ENCODE measurements at places on chromosomes 2 and 18.
A peak's percentile ranks its signal among the peaks of the same experiment; 100 is the strongest.

- DNase-seq: no peak
Observed at GRCh38 chr2:134169788-134170187, 84.1 kb upstream of the MGAT5 start.

DNA sequence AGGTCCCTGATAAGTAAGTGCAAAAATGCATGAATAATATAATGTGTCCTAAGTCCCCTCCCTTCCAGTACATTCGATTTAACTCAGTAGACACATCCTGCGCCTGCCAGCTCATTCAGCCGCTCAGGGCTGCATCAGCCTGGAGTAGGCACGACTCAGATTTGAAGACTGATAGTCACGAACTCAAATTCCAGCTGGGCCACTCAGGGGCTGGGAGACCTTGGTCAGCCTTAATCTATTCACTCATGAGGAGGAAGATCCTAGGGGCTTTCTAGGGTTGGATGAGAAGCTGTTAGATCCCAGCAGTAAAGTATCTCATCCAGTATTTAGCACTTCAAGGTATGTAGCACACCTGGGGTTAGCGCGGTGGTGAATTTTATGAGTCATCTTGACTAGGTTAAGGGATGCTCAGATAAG is 98.9 kb upstream of the ODC1 start:
- DNase-seq: no peak

- DNase-seq: peak; percentile 41
Observed at GRCh38 chr18:6270771-6271216, 143.9 kb downstream of the L3MBTL4 start.

GRCh38 chr18:3356614-3357013 is 93.4 kb upstream of the TGIF1 start:
- no peak for DNase-seq

DNA sequence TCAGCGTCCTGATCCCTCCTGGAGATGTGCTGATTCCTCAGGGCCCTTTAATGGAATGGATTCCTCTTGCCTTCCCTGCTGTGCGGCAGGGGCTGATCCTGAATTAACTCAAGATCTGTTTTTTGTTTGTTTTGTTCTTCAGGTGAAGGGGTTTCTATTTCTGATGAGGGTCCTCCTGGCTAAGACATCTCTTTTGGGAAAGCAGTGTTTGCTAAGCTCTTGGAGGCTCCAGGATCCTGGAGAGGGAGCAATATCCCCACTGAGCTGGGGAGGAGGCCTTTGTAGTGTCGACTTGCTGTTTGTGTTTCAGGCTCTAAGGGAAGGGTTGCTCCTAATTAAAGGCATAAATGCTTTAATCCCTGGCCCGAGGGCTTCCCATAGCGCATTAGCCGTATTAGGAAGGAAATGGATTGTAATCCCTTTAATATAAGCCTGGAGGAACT is 65.3 kb upstream of the FOXI3 start:
- no peak for DNase-seq

DNA sequence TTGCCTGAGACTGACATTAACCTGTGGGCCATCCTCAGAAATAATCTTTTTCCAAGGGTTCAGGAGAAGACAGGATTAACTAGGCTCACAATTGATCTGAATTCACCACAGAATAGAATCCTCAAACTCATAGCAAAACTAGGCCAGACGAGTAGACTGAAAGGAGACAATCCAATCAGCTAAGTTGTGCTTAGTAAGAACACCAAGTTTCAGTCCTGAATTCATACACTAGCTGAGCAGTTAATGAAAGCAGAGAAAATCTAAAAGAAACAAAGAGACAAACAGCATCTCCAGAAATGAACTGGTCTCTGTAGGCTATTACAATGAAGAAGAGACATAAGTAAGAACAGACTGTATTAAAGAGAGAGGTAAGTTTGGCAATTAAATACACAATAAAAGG is 89.5 kb downstream of the GORASP2 start:
- DNase-seq: peak; percentile 35

GRCh38 chr18:8468921-8469335 is 140.3 kb upstream of the RAB12 start:
- DNase-seq: no peak

GRCh38 chr18:40056079-40056692 is 1898.8 kb upstream of the PIK3C3 start:
- no peak for DNase-seq

DNA sequence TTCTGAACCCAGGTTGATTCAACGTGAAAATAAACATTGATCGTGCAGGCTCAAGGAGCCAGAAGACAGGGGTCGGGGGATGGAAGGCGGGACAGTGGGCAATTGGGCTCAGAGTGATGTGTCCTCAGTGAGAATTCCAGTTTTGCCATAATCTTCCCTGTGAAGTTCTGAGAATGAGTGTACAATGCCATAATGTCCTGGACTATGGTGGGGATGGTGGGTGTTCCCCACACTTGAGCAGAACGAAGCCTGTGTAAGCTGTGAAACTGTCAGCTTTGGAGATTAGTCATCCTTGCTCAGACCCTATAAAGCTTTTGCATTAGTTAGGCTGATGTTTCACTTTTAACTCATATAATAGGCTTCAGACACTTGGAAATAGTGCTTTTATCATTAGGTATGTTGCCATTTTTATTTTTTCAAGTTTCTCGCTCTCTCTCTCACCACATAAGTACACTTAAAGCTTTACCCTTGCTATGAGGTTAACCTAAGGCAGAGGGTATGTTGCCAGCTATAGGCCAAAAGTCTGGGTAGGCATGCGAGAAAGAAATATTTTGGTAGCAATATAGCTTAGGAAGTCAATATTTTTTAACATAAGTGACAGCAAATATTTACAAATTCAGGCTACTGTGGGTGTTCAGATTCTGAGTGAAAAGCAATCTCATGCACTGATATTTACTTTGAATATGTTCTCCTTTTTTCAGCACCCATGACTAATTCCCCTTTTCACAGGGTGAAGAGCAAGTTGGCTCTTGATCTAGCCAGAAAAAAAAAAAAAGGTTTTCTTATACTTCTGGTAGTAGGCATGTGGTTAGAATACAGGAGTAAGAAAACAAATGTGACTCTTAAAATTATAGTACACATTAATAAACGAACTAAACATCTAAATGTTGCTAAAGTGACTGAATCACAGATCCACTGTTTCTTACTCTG is 47.2 kb downstream of the CDC42EP3 start:
- DNase-seq: peak; percentile 69

GRCh38 chr2:211157856-211158463 is 601.6 kb downstream of the CPS1 start:
- DNase-seq: peak; percentile 32

- no peak for DNase-seq
Observed at GRCh38 chr2:235889302-235889630, 278.9 kb downstream of the GBX2 start.

GRCh38 chr18:9436206-9436929 is 38.9 kb upstream of the RALBP1 start:
- DNase-seq: no peak

DNA sequence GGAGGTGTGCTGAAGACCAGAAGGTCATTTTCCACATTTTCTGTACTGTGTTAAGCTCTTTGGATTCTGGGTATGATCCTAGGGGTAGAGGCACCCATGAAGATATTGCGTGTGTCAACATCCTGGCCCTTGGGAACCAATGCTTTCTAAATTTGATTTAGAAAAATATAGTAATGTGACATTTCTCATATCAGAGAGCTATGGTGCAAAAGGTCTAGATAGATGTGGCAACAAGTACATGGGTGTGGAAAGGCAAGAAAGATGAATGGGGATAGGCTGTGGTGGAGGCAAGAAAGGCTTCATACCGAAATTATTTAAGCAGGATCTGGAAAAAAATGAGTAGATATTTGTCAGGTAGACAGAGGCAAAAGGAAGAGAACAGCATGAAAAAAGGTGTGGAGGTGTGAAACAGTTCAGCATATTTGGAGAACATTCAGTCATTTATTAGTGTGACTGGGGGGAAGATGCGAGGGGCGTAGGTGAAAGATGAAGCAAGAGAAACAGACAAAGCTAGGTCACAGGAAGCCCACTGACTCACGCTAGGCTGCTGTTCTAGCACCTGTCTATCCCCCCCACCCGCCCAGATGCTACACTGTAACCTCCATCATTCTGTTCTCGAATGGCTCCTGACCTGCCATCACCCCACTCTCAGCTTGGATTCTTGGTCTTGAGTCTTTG is 11.7 kb downstream of the DOK1 start:
- no peak for DNase-seq

- no peak for DNase-seq
Observed at GRCh38 chr18:8786483-8787370, 81.4 kb downstream of the MTCL1 start.

DNA sequence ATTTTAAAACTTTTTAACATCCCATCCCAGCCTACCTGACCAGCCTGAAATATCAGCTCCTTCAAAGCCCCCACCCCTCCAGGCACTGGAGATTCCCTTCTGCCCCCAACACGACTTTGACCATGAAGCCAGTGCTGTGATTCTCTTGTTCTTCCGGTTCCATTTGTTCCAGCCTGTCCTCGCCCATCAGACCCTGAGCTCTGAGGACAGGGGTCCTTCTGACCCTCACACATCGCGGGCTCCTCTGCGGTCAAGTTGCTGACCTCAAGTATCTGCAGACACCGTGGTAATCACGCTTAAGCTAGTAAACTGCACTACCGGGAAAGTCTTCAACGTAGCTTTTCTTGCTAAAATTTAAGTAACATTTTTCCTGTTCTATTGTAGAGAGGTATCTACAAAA is 282.2 kb upstream of the SALL3 start:
- no peak for DNase-seq

GRCh38 chr2:218430721-218431120 is 11.8 kb downstream of the VIL1 start:
- peak; percentile 6 for DNase-seq

DNA sequence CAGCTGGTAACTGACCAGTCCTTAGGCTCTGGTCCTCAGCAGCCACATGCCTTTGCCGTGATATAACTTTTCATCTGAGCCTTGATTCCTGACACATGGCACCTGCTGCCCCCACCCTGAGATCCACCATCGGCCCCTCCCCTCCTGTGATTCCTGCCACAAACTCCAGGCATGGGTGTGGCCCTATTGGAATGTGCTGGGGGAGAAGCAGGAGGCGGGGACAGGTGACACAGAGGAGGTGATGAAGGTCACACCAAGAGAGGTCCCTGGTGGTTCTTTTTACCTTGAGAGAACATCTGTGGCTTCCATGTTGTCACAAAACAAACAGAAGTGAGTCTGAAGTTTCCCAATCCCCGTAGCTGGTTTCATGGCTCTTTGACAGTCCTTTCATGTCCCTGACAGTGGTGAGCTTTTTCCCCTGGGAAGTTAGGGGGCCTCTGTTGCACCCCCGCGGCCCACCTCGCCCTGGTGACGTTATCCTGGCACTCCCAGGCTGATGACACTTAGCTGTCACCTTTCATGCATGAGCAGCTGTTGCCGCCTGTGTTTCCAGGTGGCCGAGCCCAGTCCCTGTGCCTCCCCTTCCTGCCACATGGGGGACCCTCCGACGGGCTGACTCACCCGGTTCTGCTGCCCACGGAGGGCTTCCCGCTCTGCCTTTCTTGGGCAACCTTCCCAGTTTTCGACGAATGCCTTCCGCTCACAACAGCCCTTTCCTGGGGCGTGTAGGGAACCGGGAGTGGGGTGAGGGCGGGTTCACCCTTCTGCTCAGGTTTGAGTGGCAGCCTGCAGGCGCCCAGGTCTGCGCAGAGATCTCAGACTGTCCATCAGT is 66.3 kb upstream of the GLI2 start:
- DNase-seq: no peak

DNA sequence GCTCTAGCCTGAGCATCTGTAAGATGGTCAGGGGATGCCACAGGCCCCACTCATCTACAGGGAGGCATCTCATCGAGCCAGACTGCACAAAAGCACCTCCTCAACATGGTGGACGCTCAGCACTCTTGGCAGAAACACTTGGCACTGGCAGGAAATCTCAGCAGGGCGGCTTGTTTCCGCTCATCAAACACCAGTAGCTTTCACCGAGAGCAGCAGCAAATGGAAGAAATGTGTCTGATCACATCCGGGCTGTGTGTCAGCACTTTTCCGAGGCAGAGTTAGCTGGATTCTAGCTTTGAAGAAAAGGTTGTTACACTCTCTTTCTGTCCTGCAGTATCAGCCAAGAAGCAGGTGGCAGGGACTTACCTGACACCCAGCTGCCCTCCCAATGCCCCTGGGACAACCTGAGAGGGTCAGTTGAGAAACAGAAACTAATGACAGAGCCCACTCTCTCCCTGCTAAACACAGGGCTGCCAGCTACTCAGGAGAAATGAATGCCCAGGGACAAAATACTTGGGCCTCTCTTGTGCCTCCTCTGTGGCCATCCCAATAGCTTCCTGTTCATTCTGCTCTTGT is 68.9 kb upstream of the FZD7 start:
- DNase-seq: no peak

- no peak for DNase-seq
Observed at GRCh38 chr2:28818053-28818452, 7.4 kb downstream of the SPDYA start.

DNA sequence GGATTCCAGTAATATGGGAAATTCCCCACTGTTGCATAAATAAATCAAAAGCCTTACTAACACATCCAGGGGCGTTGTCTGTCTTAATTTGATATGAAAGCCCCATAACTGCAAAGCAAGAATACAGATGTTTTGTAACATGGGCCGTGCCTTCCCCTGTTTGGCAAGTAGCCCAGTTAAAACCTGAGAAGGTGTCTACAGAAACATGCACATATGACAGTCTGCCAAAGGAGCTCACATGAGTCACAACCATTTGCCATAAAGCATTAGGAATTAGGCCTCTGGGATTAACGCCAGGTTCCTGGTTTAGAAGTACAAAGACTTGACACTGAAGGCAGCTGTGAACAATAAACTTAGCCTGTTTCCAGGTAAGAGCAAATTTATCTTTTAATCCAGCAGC is 43.1 kb upstream of the LONRF2 start:
- DNase-seq: no peak

DNA sequence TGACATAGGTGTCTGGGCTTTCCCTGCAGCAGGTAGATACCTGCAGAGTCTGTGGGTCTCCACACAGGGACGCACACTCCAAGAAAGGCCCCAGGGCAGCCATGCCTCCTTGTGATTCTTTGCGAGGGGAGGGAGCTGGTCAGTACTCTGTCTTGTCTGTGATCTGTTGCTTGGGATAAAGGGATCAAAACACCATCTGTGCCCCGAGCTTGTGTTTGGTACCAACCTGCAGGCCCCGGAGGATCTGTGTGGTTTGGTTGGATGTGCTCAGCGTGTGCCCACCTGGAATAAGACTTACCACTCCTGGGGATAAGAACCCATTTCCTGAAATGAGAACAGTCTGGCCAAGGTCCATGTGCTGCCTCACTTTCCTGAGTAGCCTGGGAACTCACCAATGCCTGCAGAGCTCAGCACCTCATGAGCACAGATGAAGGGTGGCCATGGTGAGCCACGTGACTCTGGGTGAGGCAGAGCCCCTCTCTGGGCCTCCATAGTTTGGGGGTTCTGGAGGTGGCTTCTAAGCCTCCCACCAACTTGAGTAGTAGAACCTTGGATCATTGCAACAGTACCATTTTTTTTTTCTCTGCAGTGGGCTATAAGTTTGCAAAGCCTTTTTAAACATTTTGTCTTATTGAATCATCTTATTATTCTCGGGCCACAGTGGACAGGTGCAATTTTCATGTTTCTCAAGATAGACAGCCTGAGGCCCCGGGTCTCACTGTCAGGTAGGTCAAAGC is 134.8 kb downstream of the DDX1 start:
- DNase-seq: no peak

All from GM10248 (cell line).